ENCODE measurements at places on chromosomes 7 and 10. TPM values are rescaled to one million over a fixed set of nuclear protein-coding genes. Genes with fewer than 3 reads are reported as not detected.

Gene PITX3
- total RNA-seq, result not detected

Gene BICC1
- total RNA-seq, result 0.79 TPM

Gene PTN
- 78.4 TPM for total RNA-seq

Gene AOAH
- 1.7 TPM for total RNA-seq

Gene ZMYND11
- total RNA-seq, result 26.4 TPM

Gene OGDH
- 93.7 TPM for total RNA-seq

Gene OR13A1
- total RNA-seq, result 0.21 TPM

Gene WNT16
- 0.19 TPM for total RNA-seq

Gene FAM237B
- total RNA-seq, result not detected

Gene LRRC61
- total RNA-seq, result 12.1 TPM

Gene SPDYE8
- total RNA-seq, result not detected

Gene SPDYE1
- total RNA-seq, result not detected

Gene CCAR1
- 60.1 TPM for total RNA-seq

Gene ARHGAP22
- 0.68 TPM for total RNA-seq

Gene CH25H
- 7.2 TPM for total RNA-seq

Gene LIPJ
- not detected for total RNA-seq

DNA sequence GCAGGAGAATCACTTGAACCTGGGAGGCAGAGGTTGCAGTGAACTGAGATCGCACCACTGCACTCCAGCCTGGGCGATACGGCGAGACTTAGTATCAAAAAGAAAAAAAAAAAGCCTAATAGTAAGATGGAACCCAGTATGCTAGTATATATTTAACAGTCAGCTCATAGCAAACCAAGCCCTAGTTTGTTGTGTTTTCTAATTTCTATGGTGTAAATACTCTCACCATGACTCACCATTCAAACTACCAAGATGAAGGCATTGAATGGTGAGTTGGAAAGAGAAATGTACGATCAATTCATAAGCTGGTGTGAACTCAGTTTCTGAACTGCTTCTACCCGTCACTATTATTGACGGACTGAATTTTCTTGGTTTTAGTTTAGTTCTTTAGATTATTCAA lies 173.7 kb upstream of the KAT6B start:
- H3K36me3 ChIP-seq, result no peaks in the 10 kb centered on the region
- no peaks in the 10 kb centered on the region for H3K27me3 ChIP-seq
- H3K4me1 ChIP-seq, result no peaks in the 10 kb centered on the region
- DNase-seq, result no peak
- H3K27ac ChIP-seq, result no peak overlapping the region
- H3K4me3 ChIP-seq, result no peak overlapping the region

- no peak overlapping the region for H3K4me3 ChIP-seq
- H3K27me3 ChIP-seq, result no peaks in the 10 kb centered on the region
- peak overlapping the region; percentile 69 for H3K27ac ChIP-seq
- no peak for DNase-seq
Measured at GRCh38 chr7:129110258-129110981, 34.1 kb upstream of the TSPAN33 start.

- no peak for DNase-seq
- H3K27me3 ChIP-seq, result no peaks in the 10 kb centered on the region
- no peak overlapping the region for H3K4me3 ChIP-seq
- no peaks in the 10 kb centered on the region for H3K36me3 ChIP-seq
Measured at GRCh38 chr10:73894245-73894971, 16.5 kb upstream of the PLAU start.

GRCh38 chr10:114615600-114616007 lies 42.5 kb downstream of the ABLIM1 start:
- peaks cover 15% of the 10 kb centered on the region for H3K4me1 ChIP-seq
- no peak for DNase-seq
- H3K27me3 ChIP-seq, result no peaks in the 10 kb centered on the region

- H3K36me3 ChIP-seq, result no peaks in the 10 kb centered on the region
- H3K27me3 ChIP-seq, result no peaks in the 10 kb centered on the region
- H3K4me3 ChIP-seq, result no peak overlapping the region
- no peaks in the 10 kb centered on the region for H3K4me1 ChIP-seq
- no peak overlapping the region for H3K27ac ChIP-seq
Measured at GRCh38 chr7:42690794-42691639, 220.9 kb downstream of the C7orf25 start.

- no peaks in the 10 kb centered on the region for H3K36me3 ChIP-seq
- DNase-seq, result no peak
- peaks cover 7% of the 10 kb centered on the region for H3K4me1 ChIP-seq
- H3K27me3 ChIP-seq, result no peaks in the 10 kb centered on the region
Measured at GRCh38 chr7:139899328-139899955, 70.4 kb downstream of the TBXAS1 start.

- no peak for DNase-seq
- no peak overlapping the region for H3K4me3 ChIP-seq
- no peaks in the 10 kb centered on the region for H3K36me3 ChIP-seq
Measured at GRCh38 chr7:437329-438251, 82.1 kb downstream of the PDGFA start.

DNA sequence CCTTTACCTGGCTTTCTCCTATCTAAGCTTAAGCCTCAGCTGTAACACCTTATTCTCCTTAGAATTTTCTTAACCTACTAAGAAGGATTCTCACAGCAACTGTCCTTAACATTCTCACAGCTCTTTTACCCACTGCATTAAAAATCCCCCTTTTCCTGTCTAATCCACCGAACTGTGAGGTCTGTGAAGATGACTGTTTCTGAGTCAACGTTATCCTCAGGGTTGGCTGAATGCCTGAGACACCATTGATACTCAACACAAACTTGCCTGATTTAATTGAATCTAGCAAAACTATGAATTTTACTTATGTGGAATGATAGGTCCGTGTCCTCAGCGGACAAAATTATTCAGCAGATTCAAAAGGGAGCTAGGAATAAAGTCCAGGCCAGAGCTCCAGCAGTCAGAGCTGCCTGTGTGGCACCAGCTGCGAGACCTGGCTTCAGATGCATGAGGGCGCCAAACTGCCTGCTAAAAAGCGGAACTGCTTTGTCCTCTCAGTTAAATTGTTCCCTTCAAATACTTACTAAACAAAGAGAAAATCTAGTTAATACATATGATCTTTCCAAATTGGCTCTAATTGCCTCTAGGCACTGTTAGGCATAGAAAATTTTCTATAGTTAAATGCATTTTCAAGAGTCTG lies 33.4 kb upstream of the VWDE start:
- no peak overlapping the region for H3K4me3 ChIP-seq
- DNase-seq, result no peak
- H3K27me3 ChIP-seq, result no peaks in the 10 kb centered on the region
- no peaks in the 10 kb centered on the region for H3K36me3 ChIP-seq
- H3K4me1 ChIP-seq, result no peaks in the 10 kb centered on the region
- H3K27ac ChIP-seq, result no peak overlapping the region

- no peak overlapping the region for H3K4me3 ChIP-seq
- peaks cover 91% of the 10 kb centered on the region for H3K4me1 ChIP-seq
- H3K27me3 ChIP-seq, result no peaks in the 10 kb centered on the region
- DNase-seq, result no peak
- no peaks in the 10 kb centered on the region for H3K36me3 ChIP-seq
Measured at GRCh38 chr10:73871295-73872189, 2.8 kb downstream of the CAMK2G start.

- no peaks in the 10 kb centered on the region for H3K27me3 ChIP-seq
- DNase-seq, result no peak
Measured at GRCh38 chr7:12328888-12329770, 74.5 kb downstream of the VWDE start.

- H3K27ac ChIP-seq, result peak overlapping the region; percentile 58
- no peak overlapping the region for H3K4me3 ChIP-seq
- no peak for DNase-seq
- H3K36me3 ChIP-seq, result peaks cover 30% of the 10 kb centered on the region
- H3K27me3 ChIP-seq, result no peaks in the 10 kb centered on the region
Measured at GRCh38 chr7:158740657-158741293, 36.2 kb upstream of the NCAPG2 start.

- no peak overlapping the region for H3K4me3 ChIP-seq
- DNase-seq, result no peak
- peak overlapping the region; percentile 88 for H3K27ac ChIP-seq
- no peaks in the 10 kb centered on the region for H3K36me3 ChIP-seq
- no peaks in the 10 kb centered on the region for H3K27me3 ChIP-seq
- H3K4me1 ChIP-seq, result peaks cover 100% of the 10 kb centered on the region
Measured at GRCh38 chr10:71245420-71246325, 33.3 kb downstream of the UNC5B start.

- no peak for DNase-seq
- H3K36me3 ChIP-seq, result no peaks in the 10 kb centered on the region
- no peak overlapping the region for H3K4me3 ChIP-seq
- H3K4me1 ChIP-seq, result peaks cover 16% of the 10 kb centered on the region
- H3K27ac ChIP-seq, result no peak overlapping the region
- no peaks in the 10 kb centered on the region for H3K27me3 ChIP-seq
Measured at GRCh38 chr7:155727616-155728015, 83.2 kb downstream of the RBM33 start.

GRCh38 chr7:2317556-2318293 lies 3.5 kb upstream of the SNX8 start:
- no peaks in the 10 kb centered on the region for H3K27me3 ChIP-seq
- no peaks in the 10 kb centered on the region for H3K36me3 ChIP-seq
- DNase-seq, result no peak
- H3K4me1 ChIP-seq, result peaks cover 8% of the 10 kb centered on the region
- no peak overlapping the region for H3K27ac ChIP-seq

GRCh38 chr10:13987446-13987845 lies 343.3 kb downstream of the FRMD4A start:
- no peaks in the 10 kb centered on the region for H3K4me1 ChIP-seq
- no peak overlapping the region for H3K4me3 ChIP-seq
- H3K36me3 ChIP-seq, result no peaks in the 10 kb centered on the region
- no peak for DNase-seq
- no peaks in the 10 kb centered on the region for H3K27me3 ChIP-seq

DNA sequence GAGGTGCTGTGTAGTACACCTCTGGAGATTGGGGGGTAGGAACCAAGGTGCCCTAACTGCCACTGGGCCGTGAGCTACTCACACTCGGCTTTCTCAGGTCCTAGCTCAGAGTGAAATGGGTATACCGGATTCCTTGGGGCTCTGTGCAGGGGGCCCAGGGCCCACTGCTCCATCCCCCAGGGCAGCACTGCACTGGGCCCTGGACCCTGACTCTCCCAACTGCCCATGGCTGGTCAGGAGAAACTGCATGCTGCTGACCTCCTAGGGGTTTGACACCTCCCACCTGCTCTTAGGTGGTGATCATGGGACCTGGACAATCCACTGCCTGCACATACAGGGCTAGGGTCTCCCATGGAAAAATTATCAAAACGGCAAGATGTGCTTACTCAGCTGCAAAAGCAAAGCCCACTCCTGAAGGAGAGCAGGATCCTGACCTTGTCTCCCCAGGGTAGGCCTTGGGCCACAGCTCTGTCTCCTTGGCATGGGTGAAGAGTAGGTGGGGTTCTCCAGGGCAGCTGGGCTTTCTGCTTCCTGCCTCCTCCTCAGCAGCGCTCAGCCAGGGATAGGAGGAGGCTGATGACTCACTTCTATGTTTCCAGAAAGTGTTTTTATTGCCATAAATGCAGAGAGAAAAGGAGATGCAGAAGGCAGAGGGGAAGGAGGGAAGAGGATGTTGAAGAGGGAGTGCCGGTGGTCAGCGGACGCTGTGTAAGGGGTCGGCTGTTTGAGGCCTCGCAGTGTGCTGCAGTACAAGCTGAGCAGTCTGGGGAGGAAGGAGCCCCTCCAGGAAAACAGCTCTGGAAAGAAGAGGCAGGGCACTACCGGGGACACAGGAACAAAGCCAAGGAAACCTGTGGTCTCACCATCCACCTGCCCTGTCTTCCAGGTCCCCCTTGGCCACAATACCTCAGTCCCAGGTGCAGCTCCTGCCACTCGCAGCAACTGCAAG lies 107.8 kb downstream of the ARHGAP22 start:
- H3K4me3 ChIP-seq, result no peak overlapping the region
- H3K4me1 ChIP-seq, result peaks cover 11% of the 10 kb centered on the region
- H3K27me3 ChIP-seq, result no peaks in the 10 kb centered on the region
- H3K36me3 ChIP-seq, result no peaks in the 10 kb centered on the region
- H3K27ac ChIP-seq, result no peak overlapping the region

GRCh38 chr10:14583252-14583651 lies 191.4 kb downstream of the FAM107B start:
- H3K4me3 ChIP-seq, result no peak overlapping the region
- H3K27me3 ChIP-seq, result no peaks in the 10 kb centered on the region
- DNase-seq, result no peak

- no peaks in the 10 kb centered on the region for H3K36me3 ChIP-seq
- no peak for DNase-seq
- no peak overlapping the region for H3K4me3 ChIP-seq
- H3K27me3 ChIP-seq, result peaks cover 9% of the 10 kb centered on the region
- no peaks in the 10 kb centered on the region for H3K4me1 ChIP-seq
- no peak overlapping the region for H3K27ac ChIP-seq
Measured at GRCh38 chr7:71746006-71746405, 614.1 kb downstream of the GALNT17 start.

GRCh38 chr7:120951826-120952225 lies 1.2 kb downstream of the ING3 start:
- DNase-seq, result no peak
- no peak overlapping the region for H3K4me3 ChIP-seq
- peaks cover 36% of the 10 kb centered on the region for H3K36me3 ChIP-seq
- no peaks in the 10 kb centered on the region for H3K27me3 ChIP-seq
- H3K4me1 ChIP-seq, result peaks cover 5% of the 10 kb centered on the region

DNA sequence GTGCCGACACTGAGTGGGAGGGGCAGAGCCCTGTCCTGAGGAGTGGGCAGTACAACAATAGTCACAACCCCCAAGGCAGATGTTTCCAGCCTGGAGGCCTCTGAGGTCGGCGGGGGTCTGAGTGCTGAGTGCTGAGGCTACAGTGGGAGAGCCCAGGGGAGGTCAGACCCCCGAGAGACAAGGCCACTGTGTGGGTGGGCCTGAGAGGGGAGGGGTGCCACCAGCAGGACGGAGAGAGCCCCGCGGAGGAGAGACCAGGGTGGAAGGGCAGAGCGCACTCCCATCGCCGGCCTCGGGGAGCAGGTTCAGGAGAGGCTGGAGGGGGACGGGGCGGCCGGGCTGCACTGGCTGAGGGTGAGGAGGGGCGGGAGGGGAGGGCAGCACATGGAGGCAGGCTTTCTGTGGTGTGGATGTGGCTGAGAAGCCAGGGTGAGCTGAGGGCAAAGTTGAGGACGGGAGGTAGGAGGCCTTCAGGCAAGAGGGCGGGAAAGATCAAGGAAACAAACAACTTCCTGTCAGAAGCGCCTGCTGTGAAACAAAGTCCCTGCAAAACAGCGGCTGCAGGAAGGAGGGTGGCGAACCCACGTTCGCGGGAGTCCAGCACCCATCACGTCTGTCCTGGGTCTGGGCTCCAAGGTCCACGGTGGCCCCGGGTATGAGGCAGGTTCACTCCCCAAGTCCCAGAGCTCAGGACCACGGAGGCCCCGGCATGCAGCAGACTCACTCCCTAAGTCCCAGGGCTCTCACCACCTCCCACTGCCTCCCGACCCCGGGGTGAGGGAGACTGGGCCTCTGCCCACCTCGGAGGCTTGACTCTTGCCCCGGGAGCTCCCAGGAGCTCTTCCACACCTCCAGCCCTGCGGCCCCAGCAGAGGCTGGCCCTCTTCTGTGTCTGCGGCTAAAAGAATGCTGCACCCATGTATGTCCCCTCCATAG lies 76.8 kb upstream of the NKX6-2 start:
- DNase-seq, result no peak
- no peak overlapping the region for H3K4me3 ChIP-seq
- no peaks in the 10 kb centered on the region for H3K36me3 ChIP-seq
- no peaks in the 10 kb centered on the region for H3K27me3 ChIP-seq

Measured in esophagus squamous epithelium (tissue), 5 donors.